GM12865 (cell line): ENCODE measurements at places on chromosomes 4 and X.

DNA sequence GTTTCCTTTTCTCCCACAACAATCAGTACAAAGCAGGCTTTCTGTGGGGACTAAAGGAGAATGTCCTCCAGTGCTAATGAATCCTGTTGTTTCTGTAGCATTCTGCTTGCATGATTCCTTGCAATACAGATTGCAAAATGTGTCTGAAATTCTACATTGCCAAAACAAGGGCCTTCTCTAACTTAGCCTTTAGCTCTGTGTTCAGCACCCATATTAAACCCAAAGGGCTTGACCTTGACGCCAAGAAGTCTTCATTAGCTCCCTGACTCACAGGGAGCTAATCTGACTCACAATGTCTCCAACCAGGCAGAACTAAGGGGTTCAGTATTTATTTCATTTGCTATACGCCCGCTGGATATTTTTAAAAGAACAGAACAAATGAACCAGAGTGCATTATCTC, 241.4 kb upstream of the CLNK start:
- DNase-seq: no peak

GRCh38 chrX:9144701-9145241, 110.8 kb upstream of the FAM9B start:
- DNase-seq: no peak

DNA sequence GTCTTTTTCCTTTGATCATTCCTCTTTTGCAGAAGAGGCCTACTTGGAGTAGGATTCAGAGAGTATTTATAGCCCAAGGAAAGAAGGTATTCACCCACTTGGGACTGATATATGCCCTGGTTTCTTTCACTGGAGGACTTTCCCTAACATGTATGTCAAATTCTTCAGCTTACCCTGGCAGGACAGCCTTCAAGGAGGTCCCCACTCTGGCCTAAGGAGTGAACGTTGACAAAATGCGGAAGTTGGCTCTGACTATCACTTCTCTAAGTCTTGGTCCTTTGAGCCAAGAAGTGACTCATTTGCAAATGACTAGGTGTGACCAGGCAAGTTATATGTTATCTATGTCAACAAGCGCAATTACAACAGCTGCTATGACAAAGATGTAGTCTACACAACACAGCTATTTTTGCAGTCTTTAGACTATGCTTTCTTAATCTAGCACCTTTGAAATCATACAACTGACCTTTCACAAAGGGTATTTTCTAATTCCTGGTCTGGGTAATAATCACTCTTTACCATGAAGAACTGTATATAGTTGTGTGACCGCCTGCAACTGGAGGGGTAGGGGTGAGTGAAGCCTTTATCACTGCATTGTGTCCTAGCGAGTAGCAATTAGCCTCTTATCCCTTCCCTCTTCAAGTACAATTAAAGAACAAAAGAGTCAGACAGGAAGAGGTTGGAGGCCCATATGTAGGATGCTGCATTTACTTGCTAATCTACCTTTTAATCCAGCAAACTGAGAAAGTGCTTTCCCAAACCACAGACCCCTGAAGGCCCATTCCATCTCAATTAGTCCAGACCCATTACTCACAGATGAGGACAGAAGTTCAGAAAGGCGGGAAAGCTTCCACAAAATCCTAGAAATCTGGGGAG, 50.1 kb downstream of the RASGEF1B start:
- DNase-seq: peak; percentile 59

GRCh38 chrX:18574591-18574990, 97.3 kb downstream of the RS1 start:
- no peak for DNase-seq

DNA sequence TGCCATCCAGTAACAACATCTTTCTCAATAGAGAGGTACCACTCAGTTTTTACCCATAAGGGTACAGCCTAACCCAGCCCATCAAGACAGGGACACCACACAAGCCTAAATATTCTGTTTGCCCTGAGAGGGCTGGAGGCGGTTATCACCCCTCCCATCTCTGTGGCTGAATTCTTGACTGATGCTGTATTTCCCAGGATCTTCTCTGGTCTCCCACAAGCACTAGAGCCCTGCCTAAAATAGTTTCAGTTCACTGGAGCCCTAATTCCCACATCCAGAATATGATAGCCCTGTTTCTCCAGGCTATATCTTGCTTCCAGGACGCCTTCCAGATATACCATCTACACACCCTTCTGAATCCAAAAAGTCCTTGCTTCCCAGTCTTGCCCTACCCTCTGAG, 91.6 kb upstream of the NMU start:
- no peak for DNase-seq

- no peak for DNase-seq
These were observed 16.8 kb downstream of the ARHGEF38 start for GRCh38 chr4:105569057-105569865.

DNA sequence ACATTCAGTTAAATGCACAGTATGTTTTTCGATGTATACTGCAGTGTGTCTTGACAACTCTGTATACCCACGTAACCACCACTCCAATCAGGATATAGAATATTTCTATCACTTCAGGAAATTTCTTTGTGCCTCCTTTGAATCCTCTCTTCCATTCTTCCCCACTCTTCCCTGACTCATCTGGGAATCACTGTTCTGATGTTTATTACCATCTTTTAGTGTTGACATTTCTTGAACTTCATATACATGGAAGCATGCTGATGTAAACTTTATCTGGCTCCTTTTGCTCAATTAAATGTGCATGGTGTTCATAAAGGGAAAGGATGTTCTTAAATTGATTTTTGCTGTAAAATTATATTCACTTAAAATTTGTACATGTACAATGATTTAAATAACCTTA, 319.9 kb downstream of the PCDH7 start:
- no peak for DNase-seq

DNA sequence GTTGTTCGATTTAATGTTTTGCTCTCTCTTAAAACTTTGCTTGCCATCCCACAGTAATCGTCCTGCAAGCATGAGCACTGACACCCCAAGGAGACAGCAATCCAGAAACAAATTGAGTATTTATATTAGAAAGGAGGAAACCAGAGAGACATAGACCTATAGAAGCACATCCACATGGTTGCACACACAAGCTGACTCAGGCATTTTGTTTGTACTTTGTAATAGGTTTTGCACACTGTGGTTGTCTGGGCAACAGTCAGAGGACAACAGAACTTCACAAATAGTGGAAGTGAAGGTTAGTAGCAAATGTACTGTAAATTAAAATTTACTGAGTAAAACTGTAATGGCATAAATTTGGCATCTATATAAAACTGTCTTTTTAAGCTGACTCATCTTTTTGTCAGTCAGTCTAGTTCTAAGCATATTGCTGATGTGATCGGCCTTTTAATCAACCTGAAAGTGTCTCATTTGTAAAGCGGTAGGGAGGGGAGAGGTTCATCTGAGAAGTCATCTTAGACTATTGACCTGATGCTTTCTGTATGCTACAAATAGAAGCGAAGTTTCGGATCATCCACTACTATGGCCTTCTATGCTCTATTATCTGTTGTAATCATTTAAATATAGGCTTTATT, 1624.7 kb downstream of the ARAP2 start:
- DNase-seq: no peak

- no peak for DNase-seq
These were observed 132.7 kb downstream of the TRAM1L1 start for GRCh38 chr4:116952530-116953136.

GRCh38 chr4:128727658-128728057, 81.8 kb upstream of the JADE1 start:
- no peak for DNase-seq

DNA sequence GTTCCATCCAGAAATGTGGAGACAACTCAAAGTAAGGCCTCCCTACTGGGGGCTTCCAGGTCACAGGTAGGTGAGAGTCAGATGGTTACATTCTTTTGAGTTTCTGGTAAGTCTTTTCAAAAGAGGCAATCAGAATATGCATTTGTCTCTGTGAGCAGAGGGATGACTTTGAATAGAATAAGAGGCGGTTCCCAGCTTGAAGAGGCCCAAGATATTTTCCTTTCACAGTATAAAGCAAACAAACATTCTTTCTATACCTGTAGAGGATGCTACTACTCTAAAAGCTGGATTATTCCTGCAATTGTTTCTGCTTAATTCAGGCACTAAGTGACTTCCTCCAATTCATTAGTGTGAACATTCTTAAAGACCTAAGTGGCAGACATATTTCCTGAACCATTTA, 44.4 kb downstream of the DIAPH2 start:
- no peak for DNase-seq

DNA sequence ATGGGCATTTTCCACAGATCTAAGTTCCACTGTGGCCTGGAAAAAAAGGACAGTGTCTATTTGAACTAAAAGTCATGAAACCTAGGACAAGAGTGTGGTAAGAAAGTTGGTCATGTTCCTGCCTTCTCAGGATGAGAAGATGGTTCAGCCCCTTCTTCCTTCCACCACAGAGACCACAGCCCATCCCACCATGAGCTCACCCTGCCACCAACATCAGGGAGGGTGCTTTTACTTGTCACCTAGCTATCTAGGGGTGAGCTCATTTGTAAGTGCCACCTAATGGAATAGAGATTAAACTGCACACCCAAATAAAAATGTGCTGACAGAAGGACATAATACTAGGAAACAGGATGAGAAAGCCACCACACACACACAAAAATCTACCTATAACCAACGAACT, 235.9 kb downstream of the SPIN4 start:
- DNase-seq: no peak

DNA sequence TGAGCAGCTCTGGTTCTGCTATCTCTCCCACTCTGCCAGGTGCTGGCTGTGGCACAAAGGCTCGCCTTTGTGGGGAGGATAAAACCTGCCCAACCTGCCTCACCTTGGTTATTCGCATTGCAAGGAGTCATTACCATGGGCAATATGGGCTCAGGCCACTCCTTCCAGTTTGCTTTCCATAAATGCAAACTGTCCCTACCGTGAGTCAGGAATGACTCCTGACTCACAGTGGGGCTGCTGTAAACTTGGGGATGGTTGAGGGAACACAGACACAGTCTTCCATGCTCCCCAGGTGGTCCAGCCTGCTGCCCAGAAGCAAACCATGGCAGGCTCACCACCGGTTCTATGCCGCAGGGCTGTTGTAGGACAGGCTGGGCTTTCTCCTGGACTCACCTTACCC, 36.1 kb downstream of the COQ2 start:
- no peak for DNase-seq

- peak; percentile 19 for DNase-seq
These were observed 11.0 kb upstream of the DUSP9 start for GRCh38 chrX:153635788-153636668.

DNA sequence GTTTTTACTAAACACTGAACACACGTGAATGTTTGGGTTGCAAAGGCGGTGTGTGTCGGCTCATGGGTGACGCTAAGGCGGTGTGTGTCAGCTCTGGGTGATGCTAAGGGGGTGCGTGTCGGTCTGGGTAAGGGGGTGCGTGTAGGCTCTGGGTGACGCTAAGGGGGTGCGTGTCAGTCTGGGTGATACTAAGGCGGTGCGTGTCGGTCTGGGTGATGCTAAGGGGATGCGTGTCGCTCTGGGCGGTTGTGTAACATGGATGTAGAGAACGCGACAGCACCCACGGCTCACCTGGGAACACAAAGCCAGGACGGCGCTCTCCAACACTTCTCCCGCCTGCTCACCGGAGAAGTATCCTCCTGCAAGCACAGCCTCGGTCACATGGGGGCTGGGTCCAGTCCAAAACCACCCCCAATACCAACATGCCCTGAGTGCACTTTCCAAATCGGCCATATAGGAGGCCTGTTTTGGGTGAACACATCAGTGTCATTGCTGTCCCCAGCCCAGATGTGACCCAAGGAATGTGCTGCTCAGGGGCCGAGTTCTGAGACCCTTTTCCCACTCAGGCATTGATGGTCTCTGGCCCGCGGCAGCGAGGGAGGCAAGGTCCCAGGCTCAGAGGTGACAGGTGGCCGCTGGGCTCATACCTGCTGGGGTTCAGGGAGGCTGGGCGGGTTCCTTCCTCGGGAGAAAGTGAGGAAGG, 67.1 kb downstream of the ACOX3 start:
- DNase-seq: no peak

DNA sequence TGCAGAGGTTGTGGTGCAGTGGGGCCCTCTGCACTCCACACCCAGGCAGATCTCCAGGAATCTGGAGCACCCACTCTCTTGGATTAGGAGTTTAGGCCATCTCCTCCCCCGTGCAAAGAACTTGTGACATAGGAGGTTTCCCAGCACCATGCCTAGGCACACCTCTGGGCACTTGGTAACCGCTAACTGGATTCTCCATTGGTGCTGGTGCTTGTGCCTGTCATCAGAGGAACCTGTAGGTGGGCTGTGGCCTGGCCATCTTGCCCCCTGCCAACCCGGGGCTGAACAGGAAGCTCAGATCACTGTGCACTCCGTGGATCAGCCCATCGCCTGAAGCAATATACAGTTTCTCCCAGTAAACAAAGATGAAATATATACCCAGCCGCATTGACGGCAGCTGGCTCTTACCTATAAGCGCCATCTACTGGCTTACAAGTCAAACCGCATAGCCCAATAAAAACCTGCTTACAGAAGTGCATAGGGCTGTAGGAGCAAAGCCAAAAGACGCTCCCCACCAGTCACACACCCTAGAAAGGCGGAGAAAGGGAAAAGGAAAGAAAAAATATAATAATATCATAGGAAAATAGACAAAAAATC, 19.1 kb upstream of the TEX13B start:
- DNase-seq: peak; percentile 59

DNA sequence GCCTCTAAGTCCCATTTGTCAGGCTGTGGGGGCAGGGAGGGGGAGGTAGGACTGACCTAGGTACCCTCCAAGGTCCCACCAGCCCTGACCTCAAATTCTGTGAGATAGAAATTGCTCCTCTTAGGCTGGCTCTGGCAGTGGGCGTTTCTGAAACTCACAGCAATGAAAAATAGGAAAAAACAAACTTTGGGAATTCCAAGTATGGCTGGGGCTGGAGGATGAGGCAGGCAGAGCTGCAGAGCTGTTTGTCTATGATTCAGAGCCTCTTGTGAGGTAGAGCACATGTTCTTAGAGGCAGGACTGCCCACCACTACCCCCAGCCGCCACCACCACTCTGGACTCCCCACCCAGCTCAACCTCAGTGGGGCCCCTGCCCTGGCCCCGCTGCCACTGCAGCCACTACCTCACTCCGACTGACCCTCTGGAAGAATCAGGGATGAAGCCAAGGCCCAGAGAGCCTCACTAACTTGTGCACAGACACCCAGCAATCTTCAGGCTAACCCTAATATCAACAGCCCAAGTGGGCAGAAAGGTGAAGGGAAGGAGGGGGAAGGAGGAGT, 98.2 kb downstream of the PJA1 start:
- DNase-seq: no peak

GRCh38 chr4:85898231-85898630, 423.3 kb downstream of the ARHGAP24 start:
- no peak for DNase-seq

DNA sequence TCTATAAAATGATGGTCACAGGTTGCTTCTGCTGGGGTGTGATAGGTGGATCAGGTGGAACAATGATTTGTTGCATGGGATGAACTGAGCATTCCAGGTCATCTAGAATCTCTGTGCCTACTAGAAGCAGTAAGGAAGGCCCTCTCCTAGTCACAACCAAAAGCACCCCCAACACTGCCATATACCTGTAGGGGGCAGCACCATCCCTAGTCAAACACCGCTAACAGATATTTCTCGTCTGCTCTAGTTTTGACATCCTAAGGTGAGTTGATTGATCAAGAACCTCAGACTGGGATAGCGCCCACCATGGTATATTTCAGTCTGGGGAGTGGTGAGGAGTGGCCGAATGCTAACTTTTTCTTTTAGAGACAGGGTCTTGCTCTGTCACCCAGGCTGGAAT, 160.2 kb downstream of the NHS start:
- DNase-seq: peak; percentile 66

GRCh38 chr4:152463562-152463961, 72.3 kb downstream of the FBXW7 start:
- no peak for DNase-seq

- peak; percentile 63 for DNase-seq
These were observed 262.7 kb downstream of the RCHY1 start for GRCh38 chr4:75251547-75251946.
